ENCODE measurements at places on chromosomes 2 and 18. TPM values are rescaled to one million over a fixed set of nuclear protein-coding genes. Genes with fewer than 3 reads are reported as not detected.
A peak's percentile ranks its signal among the peaks of the same experiment; 100 is the strongest.

PEX13 gene
- 61.3 TPM for total RNA-seq

PLEKHH2 gene
- total RNA-seq, result 0.51 TPM

BOLL gene
- not detected for total RNA-seq

LYPD1 gene
- total RNA-seq, result 153 TPM

GKN2 gene
- not detected for total RNA-seq

KLHL29 gene
- 4.6 TPM for total RNA-seq

TRAF3IP1 gene
- 7.0 TPM for total RNA-seq

MEP1B gene
- not detected for total RNA-seq

IL1F10 gene
- total RNA-seq, result not detected

NYAP2 gene
- not detected for total RNA-seq

GRCh38 chr18:12836551-12836950 is 47.5 kb downstream of the PTPN2 start:
- no peak for DNase-seq

GRCh38 chr18:79378536-79379250 is 17.0 kb upstream of the NFATC1 start:
- peak; percentile 80 for DNase-seq

- DNase-seq, result peak; percentile 91
Measured at GRCh38 chr2:201231781-201232466, 28.4 kb upstream of the CASP8 start.

GRCh38 chr2:175181877-175182308 is 383 bp upstream of the ATP5MC3 start:
- no peak for DNase-seq

GRCh38 chr18:21074336-21075323 is 37.0 kb downstream of the ROCK1 start:
- DNase-seq, result no peak

- DNase-seq, result no peak
Measured at GRCh38 chr2:206804326-206804725, 38.9 kb downstream of the FASTKD2 start.

GRCh38 chr2:199902486-199903110 is 8.5 kb upstream of the C2orf69 start:
- no peak for DNase-seq

- DNase-seq, result peak; percentile 11
Measured at GRCh38 chr2:27907547-27907946, 17.0 kb downstream of the BABAM2 start.

DNA sequence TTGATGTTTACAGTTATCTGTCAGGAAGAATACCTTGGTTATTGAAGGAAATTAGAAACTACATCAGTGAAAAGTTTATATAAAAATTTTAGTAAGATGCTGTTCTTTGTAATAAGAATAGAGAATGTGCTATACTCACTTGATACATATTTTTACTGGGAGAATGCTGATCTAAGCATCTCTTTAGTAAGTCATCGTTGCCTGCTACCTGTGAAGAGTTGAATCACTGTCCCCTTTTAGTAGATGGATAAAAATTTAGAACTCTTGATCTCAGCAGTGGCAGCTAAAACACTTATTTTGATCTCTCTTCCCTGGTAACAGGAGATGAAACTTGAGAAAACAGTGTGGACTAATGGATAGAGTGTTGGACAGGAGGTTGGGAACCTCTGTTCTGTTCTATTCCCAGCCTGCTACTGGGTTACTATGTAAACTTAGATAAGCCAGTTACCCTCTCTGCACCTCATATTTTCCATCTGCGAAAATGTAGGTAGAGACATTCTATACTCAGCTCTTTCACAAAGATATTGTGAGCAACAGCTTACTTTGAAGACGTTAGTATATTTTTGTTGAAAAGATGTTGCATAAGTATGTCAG is 100.3 kb downstream of the FEZ2 start:
- no peak for DNase-seq

- DNase-seq, result no peak
Measured at GRCh38 chr2:125679903-125680302, 976.1 kb upstream of the GYPC start.

GRCh38 chr18:77600674-77601073 is 351.0 kb downstream of the GALR1 start:
- no peak for DNase-seq

GRCh38 chr2:184129073-184129472 is 469.3 kb upstream of the ZNF804A start:
- no peak for DNase-seq

GRCh38 chr2:36414307-36414706 is 58.7 kb downstream of the CRIM1 start:
- no peak for DNase-seq

GRCh38 chr18:14978962-14979535 is 231.1 kb downstream of the ANKRD30B start:
- DNase-seq, result peak; percentile 64

DNA sequence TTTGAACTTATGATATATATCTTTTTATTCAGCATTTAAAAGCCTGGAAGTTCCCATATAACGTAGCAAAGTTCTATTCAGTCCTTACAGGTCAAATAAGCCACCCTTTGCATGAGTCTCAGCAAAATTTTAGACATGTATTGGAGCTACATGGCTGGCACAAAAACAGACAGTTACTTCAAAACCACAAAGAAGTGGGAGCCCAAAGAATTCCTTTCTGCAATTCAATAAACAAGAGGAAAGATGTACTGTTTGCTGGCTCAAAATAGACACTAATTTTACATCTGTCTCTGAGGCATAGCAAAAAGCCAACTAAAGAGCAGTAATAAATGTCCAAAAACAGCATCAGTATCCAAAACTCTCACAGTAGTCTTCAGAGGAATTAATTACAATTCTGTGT is 87.0 kb downstream of the ZEB2 start:
- no peak for DNase-seq

GRCh38 chr2:232292395-232293154 is 86.0 kb upstream of the ALPP start:
- peak; percentile 57 for DNase-seq

DNA sequence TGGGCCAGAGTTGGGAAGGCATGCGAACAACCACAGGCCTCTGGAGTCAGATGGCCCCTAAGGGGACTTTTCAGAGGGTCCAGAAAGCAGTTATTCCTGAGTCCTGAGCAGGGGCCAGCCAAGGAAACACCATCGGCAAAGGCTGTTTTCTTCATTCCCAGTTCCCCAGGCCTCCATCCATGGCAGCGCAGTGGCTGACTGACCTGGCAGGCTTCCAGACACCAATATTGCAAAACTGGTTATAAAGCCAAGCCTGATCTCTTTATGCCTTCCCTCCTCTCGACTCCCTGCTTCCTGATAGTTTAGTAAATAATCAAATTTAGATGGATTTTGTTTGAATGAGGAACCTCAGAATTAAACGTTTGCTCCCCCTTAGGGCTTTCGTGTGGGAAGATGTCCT is 133.4 kb upstream of the ITGA6 start:
- DNase-seq, result no peak

DNA sequence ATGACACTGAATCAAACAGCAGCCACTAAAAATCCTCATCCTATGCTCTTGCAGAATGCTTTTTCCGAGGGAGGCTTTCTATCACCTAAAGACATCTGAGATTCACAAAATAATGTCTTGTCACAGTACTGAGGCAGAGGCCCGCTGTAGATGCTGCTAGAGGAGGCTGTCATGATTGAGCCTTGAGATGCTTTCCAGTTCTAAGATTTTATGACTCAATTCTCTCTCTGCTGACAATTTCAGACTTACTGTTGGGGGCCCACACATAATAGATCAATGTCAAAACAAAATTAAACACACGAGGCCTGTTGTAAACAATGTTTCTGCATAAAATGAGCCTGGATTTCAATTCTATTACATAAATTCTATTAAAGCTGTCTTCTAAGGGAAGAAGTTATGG is 132.7 kb upstream of the ARL4C start:
- DNase-seq, result no peak

DNA sequence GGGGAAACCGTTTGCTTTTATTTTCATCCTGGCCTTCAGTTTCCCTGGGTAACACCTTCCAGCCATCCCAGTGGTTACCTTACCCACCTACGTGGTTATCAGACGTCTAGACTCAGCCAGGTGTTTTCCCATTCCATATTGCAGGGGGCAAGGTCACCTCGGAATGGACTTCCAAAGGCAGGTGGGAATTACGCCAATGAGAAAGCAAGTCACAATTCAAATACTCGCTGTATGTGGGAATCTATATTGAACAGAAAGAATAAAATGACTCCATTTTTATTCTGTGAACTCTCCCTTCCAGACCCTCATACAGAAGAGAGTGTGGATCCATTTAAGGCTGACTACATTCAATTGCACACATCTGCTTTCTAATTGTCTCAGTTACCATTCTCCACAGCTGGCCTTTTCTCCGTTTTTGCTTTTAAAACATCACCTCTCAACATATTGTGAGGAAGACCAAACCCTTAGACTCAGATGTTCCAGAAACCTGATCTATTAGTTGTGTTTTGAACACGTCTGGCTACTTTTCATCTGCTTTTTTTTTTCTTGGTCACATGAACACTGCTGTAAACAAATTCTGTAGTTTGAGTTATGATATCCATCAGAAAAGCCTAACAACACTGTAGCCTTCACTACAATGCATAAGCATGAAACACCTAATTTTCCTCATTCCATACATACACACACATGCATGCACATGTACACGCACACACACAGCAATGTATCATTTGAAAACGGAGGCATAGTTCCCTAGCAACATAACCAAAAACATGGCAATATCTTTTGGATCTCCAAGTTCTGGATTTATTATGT is 59.8 kb downstream of the BCL2 start:
- DNase-seq, result no peak

DNA sequence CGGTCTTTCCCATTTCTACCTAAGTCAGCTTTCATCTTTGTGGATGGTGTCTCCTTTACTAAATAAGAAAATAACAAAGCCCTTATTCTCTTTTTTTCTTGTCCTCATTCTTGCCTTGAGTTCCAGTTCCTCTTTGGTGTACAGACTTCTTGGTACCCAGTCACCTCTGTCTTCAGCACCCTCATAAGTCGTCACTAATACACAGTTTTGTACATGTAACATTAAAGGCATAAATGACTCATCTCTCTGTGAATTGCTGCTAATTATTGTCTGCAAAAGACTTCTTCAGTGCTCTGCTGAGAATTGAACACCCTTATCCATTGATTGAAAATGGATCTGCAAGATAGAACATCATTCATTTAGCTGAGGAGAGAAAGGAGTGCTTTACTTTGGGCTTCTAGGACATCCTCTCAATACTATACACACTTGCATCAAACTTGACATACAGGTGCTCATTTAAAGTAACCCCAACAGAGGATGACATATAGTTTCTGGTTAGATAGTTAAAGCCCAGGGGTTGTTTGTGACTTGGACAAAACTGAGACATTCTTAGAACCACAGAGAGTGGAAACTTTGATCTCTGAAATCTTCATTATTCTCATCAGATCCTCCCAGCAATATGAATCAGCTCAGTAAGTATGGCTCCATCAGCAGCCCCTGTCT is 97.0 kb downstream of the XRCC5 start:
- no peak for DNase-seq

- DNase-seq, result no peak
Measured at GRCh38 chr2:182324665-182325064, 102.2 kb downstream of the PDE1A start.

DNA sequence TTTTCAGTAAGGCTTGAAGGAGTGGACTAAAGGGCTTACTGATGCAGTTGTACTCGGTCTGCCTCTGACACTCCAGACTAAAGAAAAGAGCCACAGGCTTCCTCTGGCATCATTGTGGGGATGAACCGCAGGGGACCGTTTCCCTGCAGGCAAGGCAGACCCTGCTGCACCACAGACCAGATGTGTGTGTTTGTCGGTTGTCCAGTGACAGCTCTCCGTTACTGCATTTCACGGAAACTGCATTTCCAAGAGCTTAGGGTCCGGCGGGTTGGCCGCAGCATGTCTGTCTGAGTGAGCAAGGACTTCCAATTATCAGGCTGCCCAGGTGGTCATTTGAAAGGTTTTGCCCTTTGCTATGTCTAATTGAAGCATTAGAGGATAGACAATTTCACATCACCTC is 98.1 kb downstream of the FAM210A start:
- no peak for DNase-seq

DNA sequence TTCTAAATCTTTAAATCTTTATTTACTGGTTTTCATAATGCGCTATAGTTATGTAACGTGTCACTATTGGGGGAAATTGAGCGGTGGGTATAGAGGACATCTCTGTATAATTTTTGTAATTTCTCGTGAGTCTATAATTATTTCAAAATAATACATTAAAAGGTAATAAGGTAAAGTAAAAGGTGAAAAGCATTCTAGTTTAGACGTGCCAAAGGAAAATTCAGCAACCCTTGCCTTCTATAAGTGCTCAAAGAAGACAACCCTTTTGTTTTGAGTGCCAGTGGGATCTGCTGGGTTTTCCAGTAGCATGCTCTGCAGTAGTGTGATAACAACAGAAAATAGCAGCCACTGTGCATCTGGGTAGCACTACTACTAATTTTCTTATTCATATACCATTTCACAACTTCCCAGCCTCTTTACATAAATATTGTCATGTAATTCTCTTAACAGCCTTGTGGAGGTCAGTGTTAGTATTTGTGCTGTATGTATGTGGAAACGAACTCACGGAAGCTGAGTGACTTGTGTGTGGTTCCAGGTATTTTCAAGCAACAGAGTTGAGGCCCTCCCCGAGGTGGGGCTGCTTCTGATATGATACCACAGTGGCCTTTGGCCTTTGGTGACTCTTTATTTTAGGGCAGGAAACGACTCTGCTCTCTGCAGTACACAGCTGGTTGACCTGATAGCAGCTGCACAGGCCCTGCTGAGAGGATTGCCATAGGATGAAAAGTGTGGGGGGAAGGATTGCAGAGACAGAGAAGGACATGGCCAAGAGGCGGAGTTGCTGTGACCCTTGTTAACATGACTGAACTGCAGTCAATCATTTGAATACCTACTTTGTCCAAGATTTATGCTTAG is 104.5 kb downstream of the TDRD15 start:
- no peak for DNase-seq

- no peak for DNase-seq
Measured at GRCh38 chr18:55268151-55268601, 308.9 kb upstream of the CCDC68 start.

- DNase-seq, result peak; percentile 48
Measured at GRCh38 chr2:30915486-30915885, 108.2 kb upstream of the CAPN13 start.

- no peak for DNase-seq
Measured at GRCh38 chr2:78614726-78615125, 410.8 kb upstream of the REG3G start.

- DNase-seq, result no peak
Measured at GRCh38 chr18:55863876-55864275, 275.9 kb upstream of the TCF4 start.

DNA sequence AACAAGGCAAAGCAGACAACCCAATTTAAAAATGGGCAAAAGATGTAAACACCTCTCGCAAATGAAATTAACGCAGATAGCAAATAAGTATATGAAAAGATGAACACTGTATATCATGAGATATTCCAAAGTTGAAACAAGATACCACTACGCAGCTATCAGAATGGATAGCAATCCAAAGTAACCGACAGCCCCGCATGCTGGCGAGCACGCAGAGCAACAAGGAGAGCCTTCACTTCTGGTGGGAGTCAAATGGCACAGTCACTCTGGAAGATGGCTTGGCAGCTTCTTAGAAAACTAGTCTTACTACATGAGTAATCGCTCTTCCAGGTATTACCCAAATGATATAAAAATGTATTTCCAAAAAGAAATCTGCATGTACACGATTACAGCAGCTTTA is 1.4 kb downstream of the NDUFA10 start:
- no peak for DNase-seq
